Substantia nigra (tissue), 51 donors: ENCODE measurements at places on chromosomes 5 and 9.
A peak's percentile ranks its signal among the peaks of the same experiment; 100 is the strongest.

DNA sequence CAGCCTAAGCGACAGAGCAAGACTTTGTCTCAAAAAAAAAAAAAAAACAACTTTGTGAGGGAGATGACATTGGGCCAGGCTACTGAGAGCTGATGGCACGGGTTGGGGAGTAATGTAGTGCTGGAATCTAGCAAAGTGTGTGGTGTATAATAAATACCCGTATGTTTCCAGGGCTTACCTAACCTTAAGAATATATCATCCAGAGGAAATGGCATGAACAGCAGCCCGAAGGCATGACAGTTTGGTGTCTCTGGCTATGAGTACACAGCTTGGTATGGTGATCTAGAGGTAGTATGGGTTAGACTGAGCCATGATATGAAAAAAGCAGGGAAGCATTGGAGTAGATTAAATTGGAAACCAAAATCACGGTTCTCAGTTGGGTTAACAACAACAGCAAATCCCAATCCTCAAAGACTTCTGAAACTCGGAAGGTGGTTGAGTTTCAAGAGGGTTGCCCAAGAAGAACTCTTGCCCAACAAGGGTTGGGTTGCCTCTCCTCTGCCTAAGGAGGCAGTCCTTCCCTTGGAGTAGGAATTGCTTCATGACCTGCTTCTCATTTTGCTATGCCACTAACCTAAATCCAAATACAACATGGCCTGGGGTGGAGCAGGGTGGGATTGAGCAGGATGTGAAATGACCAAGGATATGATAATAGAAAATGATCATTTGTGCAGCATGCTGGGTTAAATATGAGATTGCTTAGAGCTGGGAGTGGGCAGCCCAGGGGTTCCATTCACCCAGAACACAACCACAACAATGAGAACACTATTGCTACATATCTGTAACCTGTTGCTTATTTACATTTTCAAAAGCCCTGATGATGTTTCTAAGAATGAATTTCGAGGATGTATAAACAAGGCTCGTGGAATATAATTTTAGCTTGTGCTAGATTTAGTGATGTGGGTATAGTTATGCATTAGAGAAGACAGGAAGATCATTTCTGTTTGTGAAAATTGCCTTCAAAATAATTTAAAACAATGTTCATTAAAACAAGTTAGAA is 64.6 kb upstream of the ZFR start:
- DNase-seq, result no peak

DNA sequence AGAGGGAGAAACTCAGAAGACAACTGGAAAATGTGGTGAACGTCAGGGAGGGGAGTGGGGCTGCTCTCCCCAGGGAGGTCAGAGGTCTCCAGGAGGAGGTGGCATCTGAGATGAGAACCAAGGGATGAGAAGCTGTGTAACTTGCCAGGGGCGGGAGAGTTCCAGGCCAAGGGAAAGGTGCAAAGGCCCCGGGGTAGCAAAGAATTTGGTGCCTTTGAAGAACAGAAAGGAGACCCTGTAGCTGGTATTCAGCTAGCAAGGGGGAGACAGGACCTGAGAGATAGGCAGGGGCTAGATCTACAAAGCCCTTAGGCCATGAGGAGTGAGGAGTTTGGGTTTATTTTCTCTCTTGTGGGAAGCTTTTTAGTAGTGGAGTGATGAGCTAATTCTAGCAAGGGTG is 3.3 kb downstream of the DNM1 start:
- DNase-seq, result no peak

GRCh38 chr5:10250806-10251276 is 761 bp downstream of the CCT5 start:
- no peak for DNase-seq

DNA sequence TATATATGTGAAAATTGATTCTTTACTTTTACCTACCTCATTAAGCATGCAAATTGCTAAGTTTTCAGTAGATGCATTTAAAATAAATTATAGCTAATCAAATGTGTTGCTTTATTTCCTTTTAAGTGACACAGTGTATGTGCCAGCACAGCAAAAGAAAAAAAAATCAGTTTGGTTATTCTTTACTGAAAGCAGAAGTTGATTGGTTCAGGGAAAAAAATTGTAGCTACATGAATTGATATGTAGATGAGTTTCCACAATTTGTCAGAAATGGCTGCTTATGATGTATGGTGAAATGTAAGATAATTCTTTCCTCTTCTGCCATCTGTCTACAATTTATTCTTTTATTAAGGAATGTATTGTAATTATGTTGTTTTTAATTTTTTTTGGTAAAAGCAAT is 57.8 kb downstream of the PARP8 start:
- no peak for DNase-seq

GRCh38 chr9:128705051-128705965 is 3.0 kb downstream of the PKN3 start:
- DNase-seq, result no peak

DNA sequence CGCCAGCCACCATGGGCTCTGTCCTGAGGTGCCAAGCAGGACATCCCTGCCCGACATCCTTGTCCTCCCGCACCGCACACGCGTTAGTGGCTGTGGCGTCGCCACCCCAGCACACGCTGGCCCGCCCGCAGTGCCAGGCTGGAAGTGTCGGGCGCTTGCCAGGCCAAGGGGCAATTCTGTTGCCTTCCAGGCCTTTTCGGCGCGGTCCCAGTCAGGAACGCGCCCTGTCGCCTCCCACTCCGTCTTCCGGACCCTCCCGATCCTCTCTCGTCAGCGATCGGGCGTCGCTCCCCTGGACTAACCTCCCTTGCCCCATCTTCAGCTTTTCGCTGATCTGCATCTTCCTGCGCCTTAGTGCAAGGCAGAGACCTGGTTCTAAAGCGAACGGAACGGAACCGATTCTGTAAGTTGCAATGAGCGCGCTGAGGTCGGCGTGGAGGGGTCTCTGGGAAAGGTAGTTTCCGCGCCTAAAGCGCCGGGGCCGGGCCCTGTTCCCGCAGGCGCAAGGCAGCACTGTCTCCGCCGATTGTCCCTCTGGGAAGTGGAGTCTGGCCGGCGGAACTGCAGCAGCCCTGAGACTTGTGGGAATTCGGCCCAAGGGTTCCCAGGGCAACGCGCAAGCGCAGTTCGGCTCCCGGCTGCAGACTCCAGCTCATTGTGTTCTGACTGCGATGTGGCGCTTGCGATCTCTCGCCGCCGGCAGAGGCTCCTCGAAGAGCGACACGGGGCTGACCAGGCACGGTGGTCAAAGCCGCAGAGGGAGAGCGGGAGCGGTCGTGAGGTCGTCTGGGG is at the start of gene ZNF454:
TSS of gene ZNF454 (plus strand) at position 630 of the 792 bp plus-strand sequence. CDS start 1,594 bp downstream, outside the sequence.
- peak; percentile 96 for DNase-seq

GRCh38 chr5:170751631-170752030 is 31.9 kb upstream of the GABRP start:
- DNase-seq, result no peak

- no peak for DNase-seq
These were observed 131.4 kb downstream of the COMMD10 start for GRCh38 chr5:116216246-116216645.

GRCh38 chr9:134852906-134853654 is 27.5 kb upstream of the FCN2 start:
- no peak for DNase-seq

DNA sequence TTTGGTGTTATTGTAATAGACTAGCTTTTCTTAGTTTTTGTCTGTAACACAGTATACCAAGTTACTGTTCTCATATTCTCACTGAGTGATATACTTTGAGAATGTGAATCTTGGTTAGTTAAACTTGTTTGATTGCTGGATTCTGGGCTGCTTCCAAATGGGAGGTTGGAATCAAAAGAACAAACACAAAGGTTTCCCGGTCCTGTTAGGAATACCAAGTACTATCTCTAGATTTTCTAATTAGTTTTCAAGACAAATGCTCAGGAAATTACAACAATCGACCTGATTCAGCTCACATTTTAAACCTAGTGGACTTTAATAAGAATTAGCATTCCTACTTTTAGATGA is 244.3 kb downstream of the CSNK1G3 start:
- no peak for DNase-seq

DNA sequence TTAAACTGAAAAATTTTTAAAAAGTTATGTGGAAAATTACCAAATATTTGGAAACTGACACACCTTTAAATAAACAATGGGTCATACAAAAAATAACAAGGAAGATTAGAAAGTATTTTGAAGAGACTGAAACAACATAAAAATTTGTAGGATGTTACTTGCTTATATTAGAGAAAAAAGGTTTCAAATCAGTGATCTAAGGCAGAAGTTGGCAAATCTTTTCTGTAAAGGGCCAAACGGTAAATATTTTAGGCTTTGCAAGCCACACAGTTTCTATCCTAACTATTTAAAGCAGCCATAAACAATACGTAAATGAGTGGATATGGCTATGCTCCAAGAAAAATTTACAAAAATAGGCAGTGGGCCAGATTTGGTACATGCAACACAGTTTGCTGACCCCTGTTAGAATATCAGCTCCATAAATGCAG is 81.3 kb downstream of the OXCT1 start:
- no peak for DNase-seq

DNA sequence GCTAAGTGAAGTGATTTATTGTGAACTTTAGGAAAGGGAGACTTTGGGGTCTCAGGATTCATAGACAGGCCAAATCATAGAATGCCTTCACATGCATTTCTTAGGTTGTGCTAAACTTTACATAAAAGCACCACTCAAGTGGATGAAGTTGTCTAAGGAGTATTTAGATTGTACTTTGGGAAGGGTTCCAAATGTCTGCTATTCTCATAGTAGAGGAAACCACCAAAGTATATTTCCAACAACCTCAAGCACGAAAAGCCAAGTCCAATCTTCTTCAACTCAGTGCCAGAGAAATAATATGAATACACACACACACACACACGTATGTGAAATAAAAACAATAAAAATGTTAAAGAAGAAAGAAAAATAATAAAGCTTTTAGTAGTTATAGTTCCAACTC is 41.8 kb downstream of the ENC1 start:
- no peak for DNase-seq

- DNase-seq, result no peak
These were observed 193.6 kb downstream of the HSPA4 start for GRCh38 chr5:133245191-133246052.

DNA sequence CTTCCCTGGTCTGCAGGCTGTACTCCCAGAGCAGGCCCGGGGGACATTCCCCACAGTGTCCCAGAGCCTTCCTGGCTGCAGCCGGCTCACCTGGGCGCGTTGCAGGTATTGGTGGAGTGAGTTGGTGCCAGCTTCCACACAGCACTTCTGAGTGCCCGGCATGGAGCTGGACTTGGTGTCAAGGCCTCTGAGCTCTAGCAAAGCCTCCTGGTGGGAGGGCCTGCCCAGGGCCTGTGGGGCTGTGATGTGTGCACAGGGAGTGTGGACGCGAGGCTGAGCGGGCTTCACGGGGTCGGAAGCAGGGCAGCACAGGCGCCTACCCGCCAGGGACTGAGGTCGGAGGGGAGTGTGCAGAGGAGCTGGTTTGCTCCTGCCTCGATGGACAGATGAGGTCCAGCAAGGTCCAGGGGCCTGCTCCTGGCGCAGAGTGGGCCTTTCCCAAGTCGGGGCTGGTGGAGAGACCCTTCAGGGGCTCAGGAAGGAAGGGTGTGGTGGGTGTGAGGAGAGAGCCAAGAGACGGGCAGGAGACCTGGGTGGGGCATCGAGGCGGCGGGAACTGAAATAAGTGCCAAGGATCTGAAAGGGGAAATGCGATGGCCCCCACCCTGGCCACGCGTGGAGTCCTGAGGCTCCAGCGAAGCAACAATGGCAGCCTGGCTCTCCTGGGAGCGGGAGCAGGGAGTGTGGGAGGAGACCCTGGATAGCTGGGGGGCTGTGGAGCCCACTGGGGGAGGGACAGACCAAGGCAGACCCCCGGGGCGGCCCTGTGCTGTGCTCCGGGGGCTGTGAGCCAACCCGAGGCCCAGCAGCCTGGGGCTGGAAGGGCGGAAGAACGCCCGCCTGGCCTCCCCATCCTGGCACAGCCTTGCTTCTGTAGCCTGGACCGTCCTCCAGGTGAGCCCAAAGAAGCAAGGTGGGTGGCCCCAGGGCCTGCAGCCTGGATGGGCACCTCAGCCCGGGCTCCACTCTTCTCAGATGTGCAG is 78.4 kb downstream of the RXRA start:
- no peak for DNase-seq

DNA sequence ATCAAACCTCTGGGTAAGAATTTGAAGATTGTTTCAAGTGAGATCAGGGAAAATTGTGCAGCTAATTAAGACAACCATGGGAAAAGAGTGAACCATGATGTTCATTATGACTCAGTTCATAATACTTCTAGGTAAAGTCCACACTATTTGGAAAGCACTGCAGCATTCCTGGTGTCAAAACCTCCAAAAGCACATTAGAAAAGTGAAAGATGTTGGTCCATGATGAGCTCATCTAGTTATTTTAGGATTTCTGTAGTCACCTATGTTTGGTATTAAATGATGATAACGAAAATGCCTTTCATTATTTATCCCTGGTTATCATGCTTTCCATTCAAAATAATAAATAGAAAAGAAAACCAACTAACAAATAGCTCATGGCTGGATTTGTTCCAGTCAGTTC is 49.1 kb downstream of the PTCD2 start:
- DNase-seq, result no peak

DNA sequence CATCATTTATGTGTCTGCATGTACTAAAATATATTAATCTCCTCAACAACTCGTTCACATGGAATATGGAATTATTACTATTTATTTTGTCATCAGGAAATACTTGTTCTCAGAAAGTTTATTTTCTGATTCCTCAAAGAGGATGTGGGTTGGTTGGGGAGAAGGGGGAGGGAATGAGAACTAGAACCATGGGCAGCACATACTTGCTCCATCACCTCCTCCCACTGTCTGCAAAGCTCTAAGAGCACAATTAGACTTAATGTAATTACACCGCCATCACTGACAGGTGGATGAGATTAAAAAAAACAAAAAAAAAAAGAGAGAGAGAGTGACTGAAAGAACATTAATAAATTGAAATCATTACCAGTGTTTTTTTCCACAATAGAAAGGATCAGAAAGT is 98.2 kb downstream of the OXCT1 start:
- DNase-seq, result no peak

DNA sequence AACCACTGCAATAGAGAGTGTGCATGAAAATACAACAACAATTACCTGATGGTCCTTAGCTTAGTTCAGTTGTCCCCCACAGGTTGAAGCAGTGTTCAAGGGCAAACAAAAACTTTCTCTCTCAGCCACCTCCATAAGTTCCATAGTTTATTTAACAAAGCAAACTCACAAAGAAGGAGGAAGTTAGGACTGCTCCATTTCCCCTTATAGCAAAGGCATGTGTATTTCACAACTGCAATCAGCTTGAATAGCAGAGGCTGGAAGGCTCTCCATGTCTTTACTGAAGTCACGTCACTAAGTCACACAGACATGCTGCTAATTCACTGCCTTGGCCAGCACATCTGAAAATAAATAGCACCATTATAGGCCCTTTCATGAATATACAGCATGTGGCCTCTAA is 43.3 kb downstream of the DOCK8 start:
- no peak for DNase-seq

DNA sequence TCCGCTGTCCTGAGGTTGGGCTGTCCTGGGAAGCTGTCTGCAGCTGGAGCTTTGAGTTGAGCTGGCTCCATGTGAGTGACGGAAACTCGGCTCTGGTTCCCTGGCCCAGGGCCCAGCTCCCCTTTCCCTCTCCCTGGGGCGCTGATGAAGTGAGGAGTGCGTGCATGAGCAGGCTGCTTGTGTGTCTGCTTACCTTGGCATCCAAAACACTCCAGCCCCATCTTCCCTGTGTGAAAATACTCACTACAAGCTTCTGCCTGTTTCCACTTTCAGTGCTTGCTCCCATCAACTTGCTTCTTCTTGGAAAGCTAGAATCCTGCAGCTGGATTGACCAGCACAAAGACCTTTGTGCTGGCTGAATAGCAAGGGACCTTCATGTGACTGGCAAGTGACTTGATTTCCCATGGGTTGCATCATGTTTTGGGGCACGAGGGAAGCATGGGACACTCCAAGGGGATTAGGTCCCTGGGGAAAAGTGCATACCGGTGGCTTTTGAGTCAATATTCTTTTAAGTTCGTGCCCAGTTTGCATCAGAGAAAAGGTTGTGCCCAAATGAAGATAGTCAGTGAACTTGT is 198.1 kb downstream of the GADD45G start:
- no peak for DNase-seq
